ENCODE measurements at places on chromosomes 6 and 20. TPM values are rescaled to one million over a fixed set of nuclear protein-coding genes. Genes with fewer than 3 reads are reported as not detected.

The CLPSL2 gene
- total RNA-seq, result not detected

The BNIP5 gene
- total RNA-seq, result not detected

DNA sequence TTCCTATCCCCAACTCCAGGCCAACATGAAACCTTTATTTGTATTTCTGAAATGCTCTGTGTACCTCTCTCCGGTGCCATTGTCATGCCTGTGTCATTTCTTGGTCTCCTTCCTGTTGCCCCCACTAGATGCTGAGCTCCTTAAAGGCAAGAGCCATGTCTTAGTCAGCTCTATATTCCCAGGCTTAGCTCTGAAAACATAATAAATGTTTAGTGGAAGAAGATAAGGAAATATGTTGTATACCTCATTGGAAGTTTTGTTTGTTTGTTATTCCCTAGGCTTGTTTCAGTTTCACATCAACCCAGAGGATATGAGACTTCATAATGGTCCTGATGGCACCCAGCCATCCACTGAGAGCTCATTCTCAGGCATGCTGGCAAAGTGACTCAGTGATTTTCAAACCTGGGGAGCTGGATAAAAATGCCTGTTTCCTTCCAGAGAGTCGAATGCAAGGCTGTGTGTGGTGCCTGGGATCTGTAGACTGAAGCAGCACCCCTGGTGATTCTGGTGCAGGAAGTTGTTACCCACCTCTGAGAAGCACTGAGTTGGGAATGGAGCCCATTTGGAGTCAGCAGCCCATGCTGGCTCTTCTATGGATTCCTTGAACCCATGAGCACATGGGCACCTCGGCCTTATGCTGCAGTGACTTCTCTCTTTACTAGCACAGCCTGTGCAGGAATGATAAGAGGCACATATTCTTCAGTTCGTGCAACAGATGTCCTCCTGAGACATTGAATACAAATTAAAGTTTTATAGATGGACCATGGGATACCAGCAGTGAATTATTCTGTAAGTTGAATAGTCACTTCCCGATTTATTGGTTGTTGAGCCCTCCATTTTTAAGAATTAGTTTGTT is 205.2 kb downstream of the FARS2 start:
- H3K36me3 ChIP-seq, result no peaks in the 10 kb centered on the region
- DNase-seq, result no peak

- peak overlapping the region; percentile 100 for H3K27ac ChIP-seq
- peak overlapping the region; percentile 65 for H3K4me3 ChIP-seq
- no peaks in the 10 kb centered on the region for H3K36me3 ChIP-seq
- H3K27me3 ChIP-seq, result no peaks in the 10 kb centered on the region
- peaks cover 60% of the 10 kb centered on the region for H3K4me1 ChIP-seq
These were observed 858 bp downstream of the TP53INP2 start for GRCh38 chr20:34705008-34705396.

DNA sequence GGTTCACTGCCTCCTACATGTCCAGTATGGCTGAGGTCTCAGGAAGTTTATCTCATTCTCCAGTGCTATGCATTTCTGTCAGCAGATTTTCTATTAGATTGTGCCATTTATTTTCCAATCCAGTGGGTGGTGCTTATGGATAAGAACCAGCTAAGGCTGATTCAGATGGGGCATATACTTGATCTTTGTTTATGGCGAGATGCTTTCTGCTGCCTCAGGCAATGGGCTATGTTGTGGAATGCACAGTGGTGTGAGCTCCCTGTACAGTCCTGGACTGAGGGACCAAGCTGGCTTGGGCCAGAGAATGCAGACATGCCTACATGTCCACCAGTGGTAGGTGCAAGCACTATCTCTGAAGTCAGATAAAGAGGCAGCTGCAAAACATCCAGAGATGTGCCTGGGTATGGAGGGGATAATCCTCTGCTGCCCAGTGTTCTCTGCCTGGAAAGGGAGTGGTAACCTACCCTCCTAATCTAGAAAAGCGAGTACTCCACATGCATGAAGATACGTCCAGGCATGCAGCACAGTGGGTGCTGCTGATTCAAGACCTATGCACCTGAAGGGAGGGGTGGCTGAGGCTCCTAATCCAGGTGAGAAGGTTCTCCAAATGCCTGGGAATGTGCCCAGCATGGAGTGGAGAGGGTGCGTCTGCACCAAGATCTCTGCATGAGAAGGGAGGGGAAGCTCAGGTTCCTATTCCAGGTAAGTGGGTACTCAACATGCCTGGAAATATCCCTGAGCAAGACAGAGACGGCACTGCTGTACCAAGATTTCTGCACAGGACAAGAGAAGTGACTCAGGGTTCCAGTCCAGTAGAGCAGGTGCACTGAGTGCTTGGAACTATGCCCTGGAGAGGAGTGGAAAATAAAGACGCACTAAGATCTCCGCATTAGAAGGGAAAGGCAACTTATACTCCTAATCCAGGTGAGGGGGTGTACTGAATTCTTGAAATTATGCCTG is 9.4 kb downstream of the CST4 start:
- H3K27ac ChIP-seq, result no peak overlapping the region
- H3K36me3 ChIP-seq, result no peaks in the 10 kb centered on the region
- peak; percentile 40 for DNase-seq
- peaks cover 7% of the 10 kb centered on the region for H3K4me1 ChIP-seq
- no peaks in the 10 kb centered on the region for H3K27me3 ChIP-seq

All from right atrium auricular region (tissue), 2 donors.